ENCODE measurements at places on chromosomes 4 and X. TPM values are rescaled to one million over a fixed set of nuclear protein-coding genes. Genes with fewer than 3 reads are reported as not detected.

Gene CDKL2
- 2.8 TPM for total RNA-seq

Gene PPEF2
- total RNA-seq, result 0.32 TPM

DNA sequence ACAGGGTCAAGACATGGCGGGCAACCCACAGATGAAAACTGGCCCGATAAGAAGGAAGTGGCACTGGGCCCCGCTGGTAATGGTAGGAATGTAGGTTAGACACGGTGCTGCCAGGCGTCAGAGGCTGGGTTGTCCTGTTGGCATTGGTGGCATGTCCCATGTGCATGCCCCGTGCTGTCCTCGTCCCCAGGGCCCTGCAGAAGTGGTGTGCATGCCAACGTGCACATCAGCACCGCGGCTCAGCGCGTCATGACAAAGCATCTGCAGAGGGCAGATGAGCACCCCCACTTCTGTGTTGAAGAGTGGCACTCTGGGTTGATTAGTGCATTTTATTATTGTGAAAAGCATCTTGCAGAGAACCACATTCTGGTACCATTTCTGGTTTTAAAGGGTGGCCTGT is 35.6 kb downstream of the NELFA start:
- H3K27ac ChIP-seq, result no peak overlapping the region
- no peaks in the 10 kb centered on the region for H3K36me3 ChIP-seq
- no peaks in the 10 kb centered on the region for H3K27me3 ChIP-seq
- DNase-seq, result peak; percentile 32
- no peaks in the 10 kb centered on the region for H3K4me1 ChIP-seq

Gene BEX2
- total RNA-seq, result 2.3 TPM

Gene TBC1D25
- 16.7 TPM for total RNA-seq

- H3K27ac ChIP-seq, result no peak overlapping the region
- no peak for DNase-seq
- no peaks in the 10 kb centered on the region for H3K27me3 ChIP-seq
- H3K4me3 ChIP-seq, result no peak overlapping the region
These were observed 40.4 kb downstream of the PPA2 start for GRCh38 chr4:105433421-105433820.

GRCh38 chrX:20333672-20334071 is 67.0 kb upstream of the RPS6KA3 start:
- H3K4me1 ChIP-seq, result no peaks in the 10 kb centered on the region
- H3K27ac ChIP-seq, result no peak overlapping the region
- no peak for DNase-seq

Gene USP27X
- total RNA-seq, result 3.9 TPM

Gene MAGEC1
- total RNA-seq, result not detected

DNA sequence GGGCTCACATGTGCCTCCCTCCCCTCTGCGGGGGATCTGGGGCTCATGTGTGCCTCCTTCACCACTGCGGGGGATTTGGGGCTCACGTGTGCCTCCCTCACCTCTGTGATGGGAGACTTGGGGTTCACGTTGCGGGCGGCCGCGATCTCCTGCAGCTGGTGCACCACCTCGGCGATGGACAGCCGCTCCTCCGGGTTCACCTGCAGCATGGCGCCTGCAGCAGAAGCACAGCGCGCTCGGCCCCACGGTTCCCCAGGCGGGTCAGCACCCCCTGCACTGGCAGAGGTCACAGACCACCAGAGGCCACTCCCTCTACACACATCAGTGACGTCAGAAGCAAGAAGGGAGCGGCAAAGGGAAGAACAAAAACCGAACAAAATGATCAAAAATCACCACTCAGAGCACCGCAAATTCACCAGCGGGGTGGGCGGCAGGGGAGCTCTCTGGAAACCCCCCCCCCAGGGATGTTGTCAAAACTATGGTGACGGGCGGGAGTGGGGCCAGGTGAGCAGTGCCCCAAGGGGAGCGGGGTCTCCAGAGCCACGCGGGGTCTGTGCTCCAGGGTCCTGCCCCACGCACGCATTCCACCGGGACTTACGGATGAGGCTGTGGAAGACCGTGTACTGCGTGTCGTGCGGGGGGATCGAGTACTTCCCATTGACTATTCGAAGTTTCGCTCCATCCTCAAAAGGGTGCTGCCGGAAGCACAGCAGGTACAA is 38.7 kb downstream of the GAK start:
- H3K27ac ChIP-seq, result no peak overlapping the region
- H3K4me1 ChIP-seq, result no peaks in the 10 kb centered on the region
- no peaks in the 10 kb centered on the region for H3K36me3 ChIP-seq
- H3K4me3 ChIP-seq, result no peak overlapping the region

- no peak overlapping the region for H3K4me3 ChIP-seq
- H3K36me3 ChIP-seq, result no peaks in the 10 kb centered on the region
- no peak overlapping the region for H3K27ac ChIP-seq
- no peak for DNase-seq
These were observed 62.8 kb downstream of the SH3KBP1 start for GRCh38 chrX:19824603-19825002.

Gene TLR6
- total RNA-seq, result 5.8 TPM

- no peaks in the 10 kb centered on the region for H3K27me3 ChIP-seq
- no peak overlapping the region for H3K27ac ChIP-seq
- no peaks in the 10 kb centered on the region for H3K36me3 ChIP-seq
- H3K4me1 ChIP-seq, result no peaks in the 10 kb centered on the region
- no peak overlapping the region for H3K4me3 ChIP-seq
These were observed 18.4 kb downstream of the XIAP start for GRCh38 chrX:123878252-123878721.

Gene PDGFRA
- total RNA-seq, result 167 TPM

DNA sequence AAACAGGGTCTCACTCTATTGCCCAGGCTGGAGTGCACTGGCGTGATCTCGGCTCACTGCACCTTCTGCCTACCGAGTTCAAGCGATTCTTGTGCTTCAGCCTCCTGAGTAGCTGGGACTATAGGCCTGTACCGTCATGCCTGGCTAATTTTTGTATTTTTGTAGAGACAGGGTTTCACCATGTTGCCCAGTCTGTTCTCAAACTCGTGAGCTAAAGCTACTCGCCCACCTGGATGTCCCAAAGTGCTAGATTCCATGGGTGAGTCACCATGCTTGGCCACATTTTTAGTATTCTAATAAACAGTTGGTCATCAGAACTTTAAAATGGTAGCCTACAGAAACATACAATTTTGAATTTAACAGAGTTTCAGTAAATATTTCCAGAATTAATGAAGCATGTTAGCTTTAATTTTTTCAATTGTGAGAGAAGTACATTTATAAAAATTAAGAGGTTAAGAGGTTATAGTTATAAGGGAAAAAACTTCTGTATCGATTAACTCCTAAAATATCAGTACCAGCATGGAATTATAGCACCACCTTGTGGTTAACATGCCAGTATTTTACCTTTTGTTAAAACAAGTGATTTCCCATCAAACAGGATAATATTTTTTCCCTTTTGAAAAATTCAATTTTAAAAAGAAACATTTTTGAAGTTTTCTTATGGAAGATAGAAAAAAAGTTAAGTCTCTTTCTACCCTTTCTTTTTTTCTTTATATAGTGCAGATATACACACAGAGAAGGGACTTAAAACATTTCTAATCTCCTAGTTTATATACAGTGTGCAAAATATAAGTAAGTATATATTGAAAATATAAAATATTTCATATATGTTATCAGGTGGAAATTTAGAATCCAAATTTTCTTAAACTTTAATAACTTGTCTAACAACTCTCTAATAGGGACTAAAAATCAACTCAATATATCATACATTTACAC is 35.4 kb downstream of the CEP44 start:
- H3K27ac ChIP-seq, result no peak overlapping the region
- H3K27me3 ChIP-seq, result no peaks in the 10 kb centered on the region
- no peaks in the 10 kb centered on the region for H3K36me3 ChIP-seq
- H3K4me1 ChIP-seq, result no peaks in the 10 kb centered on the region
- no peak overlapping the region for H3K4me3 ChIP-seq

- H3K4me3 ChIP-seq, result no peak overlapping the region
- H3K27ac ChIP-seq, result no peak overlapping the region
- DNase-seq, result no peak
- H3K4me1 ChIP-seq, result no peaks in the 10 kb centered on the region
- no peaks in the 10 kb centered on the region for H3K36me3 ChIP-seq
These were observed 14.4 kb upstream of the CDS1 start for GRCh38 chr4:84568496-84568895.

DNA sequence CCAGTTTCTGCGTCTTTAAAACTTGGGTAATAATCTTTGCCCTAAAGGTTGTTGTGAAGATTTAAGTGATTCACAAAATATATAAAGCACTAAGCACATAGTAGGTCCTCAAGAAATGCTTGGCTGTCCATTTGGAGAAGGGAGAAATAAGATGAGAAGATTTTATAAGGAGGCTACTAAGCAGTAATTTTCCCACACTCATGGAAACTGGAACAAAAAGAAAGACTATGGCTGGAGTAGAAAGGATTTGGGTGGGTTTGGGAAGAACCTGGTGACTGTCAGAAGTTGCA is 47.0 kb downstream of the PRPS1 start:
- no peaks in the 10 kb centered on the region for H3K27me3 ChIP-seq
- no peaks in the 10 kb centered on the region for H3K36me3 ChIP-seq

DNA sequence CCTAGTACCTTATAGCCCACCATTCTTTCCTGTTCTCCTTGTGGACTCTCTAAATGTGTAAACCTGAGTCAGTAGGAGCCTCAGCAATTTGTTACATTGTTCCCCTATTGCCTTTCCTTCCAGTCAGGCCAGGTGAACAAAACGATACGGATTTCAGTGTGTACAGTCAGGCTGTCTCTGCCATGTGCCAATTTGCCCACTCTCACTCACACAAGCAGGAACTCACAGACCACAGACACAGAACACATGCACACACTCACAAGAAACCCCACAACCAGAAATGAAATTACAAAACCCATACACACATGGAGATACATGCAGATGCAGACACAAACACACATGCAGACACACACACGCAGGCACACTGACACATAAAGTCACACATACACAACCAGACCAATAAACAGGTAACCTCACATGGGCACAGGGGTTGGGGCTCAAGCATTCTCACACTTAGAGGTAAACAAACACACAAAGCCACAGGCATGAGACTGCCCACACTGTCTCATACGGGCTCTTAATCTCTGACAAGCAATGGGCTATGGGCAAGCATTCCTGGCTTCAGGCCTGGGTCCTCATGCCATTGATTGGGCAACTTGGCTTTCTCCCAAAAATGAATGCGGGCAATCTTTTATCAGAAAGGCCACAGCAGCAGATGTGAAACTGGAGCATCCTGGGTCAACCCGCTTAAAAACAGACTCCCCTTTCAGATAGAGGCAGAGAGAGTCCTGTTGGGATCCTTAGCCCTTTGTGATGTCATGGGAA is 68.7 kb downstream of the NBDY start:
- H3K4me1 ChIP-seq, result no peaks in the 10 kb centered on the region
- no peak for DNase-seq
- no peak overlapping the region for H3K4me3 ChIP-seq
- H3K27me3 ChIP-seq, result no peaks in the 10 kb centered on the region
- no peak overlapping the region for H3K27ac ChIP-seq

DNA sequence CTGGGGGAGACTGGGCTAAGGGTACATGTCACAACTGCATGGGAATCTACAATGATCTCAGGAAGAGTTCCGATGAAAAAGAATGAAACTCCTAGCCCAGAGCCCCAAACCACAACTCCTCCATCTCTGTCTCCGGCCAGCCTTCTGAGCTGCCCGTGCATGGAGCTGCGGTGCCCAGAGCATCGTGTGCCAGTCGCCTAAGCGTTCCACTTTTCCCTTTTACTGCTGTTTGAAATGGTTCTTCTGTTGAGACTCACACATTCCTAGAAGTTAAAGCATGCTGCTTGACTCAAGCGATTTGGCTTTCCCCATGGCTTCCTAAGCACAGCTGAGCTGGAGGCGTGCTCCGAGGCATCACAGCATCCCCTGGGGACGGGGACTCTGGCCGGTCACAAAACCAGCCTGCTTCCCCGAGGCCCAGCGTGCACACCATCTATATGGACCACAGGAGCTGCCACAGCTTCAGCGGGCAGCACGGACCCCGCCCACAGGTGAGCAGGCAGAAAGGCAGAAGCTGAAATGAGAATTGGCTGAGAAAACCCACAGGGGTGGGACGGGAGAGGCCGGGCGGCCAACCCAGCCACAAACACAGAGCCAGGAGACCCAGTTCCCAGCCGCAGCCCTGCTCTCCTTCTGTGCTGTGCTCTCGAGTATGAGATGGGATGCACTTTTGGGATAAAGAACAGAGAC is 5.0 kb downstream of the CCNQ start:
- no peaks in the 10 kb centered on the region for H3K4me1 ChIP-seq
- H3K27ac ChIP-seq, result no peak overlapping the region
- H3K4me3 ChIP-seq, result no peak overlapping the region
- DNase-seq, result no peak
- H3K27me3 ChIP-seq, result no peaks in the 10 kb centered on the region

Gene MAGEB17
- not detected for total RNA-seq

Gene ARAP2
- total RNA-seq, result 10.5 TPM

GRCh38 chr4:101294597-101294996 is 52.7 kb downstream of the PPP3CA start:
- H3K36me3 ChIP-seq, result no peaks in the 10 kb centered on the region
- H3K4me3 ChIP-seq, result no peak overlapping the region
- no peak overlapping the region for H3K27ac ChIP-seq
